Stimulated activated CD4-positive, alpha-beta T cell treated with anti-CD3 and anti-CD28 coated beads, Interleukin-1b, Interleukin-23, amount 100 ng/mL, for 1 hour (primary cell): ENCODE measurements at places on chromosomes 1 and 21.

GRCh38 chr1:192151176-192151575 is 7.1 kb upstream of the RGS18 start:
- no peak for DNase-seq

DNA sequence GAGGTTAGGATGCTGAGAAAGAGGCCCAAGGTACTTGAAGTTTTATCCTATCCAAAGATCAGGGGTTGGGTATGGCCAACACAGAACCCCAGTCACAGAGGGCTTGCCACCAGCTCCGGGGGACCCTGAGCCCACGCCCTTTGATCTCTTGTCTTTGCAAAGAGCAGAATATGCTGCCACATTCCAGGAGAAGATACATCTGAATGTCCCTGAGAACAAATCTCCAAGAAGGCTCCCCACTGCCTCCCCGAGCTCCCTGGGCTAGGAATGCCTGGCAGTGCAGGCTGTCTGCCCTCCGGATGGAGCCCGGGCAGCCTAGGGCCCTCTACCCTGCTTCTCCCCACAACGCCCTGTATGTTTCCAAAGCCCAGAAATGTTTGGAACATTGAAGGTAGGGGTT is 49.2 kb downstream of the AJAP1 start:
- DNase-seq, result no peak

- DNase-seq, result no peak
Measured at GRCh38 chr1:217274416-217274815, 356.5 kb downstream of the GPATCH2 start.

GRCh38 chr1:23385119-23385621 is 15.5 kb upstream of the ZNF436 start:
- no peak for DNase-seq

GRCh38 chr1:9294405-9294773 is 1.7 kb downstream of the SPSB1 start:
- DNase-seq, result no peak
